ENCODE measurements at places on chromosomes 2 and 18.

GRCh38 chr2:224973112-224974016 lies 68.9 kb downstream of the DOCK10 start:
- no peak for DNase-seq

- DNase-seq: no peak
Measured at GRCh38 chr18:58455314-58456188, 173.3 kb downstream of the ALPK2 start.

DNA sequence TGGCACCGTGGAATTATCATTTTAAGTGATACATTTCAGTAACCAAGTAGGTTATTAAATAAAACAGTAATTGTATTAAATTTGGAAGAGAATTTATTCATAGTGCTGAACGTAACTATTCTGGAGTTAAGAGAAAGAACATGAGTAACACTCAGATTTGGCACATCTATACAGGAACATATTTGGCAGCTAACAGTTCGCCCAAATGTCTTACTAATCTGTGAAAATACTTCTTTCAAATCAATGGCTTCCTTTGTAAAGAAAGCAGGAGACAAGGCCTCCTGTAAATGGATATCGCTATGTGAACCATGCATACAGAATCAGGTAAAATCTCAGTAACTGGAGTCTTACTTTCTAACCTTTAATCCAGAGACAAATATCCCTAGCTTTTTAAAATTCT lies 64.4 kb downstream of the ZNF516 start:
- DNase-seq: no peak

- DNase-seq: no peak
Measured at GRCh38 chr2:54318821-54319220, 62.8 kb upstream of the TSPYL6 start.

GRCh38 chr2:30239986-30240752 lies 8.8 kb downstream of the LBH start:
- DNase-seq: no peak

DNA sequence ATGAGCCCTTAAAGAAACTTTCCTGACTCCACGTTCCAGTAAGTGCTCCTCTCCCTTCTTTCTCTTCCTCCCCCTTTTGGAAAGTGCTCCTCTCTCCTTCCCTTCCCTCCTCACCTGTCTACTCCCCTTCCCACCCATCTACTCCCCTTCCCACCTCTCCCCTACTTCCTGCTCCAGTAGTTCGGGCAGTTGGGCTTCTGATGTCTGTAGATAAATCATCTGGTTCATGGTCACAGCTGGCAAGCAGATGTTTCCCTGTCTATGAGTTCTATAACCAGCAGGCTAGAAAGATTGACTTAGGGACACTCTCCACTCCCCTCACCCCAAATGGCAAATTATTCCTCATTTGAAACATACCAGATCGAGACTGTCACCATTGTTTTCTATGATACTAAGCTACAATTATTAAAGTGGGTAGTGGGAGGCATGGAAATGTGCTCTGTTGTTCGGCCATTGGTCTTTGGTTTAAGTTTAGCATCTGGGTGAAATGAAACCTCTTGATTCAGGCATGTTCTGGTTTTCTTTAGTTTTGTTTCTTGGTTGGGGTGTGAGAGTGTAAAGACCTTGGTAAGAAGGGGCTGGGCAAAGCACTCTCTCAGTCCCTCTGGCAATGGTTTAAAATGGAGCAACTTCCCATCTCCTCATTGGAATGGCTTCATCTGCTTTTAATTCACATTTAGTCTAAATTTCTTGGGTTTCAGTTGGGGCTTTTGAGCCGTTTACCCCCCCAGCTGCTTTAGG lies 413.2 kb upstream of the SPRED2 start:
- no peak for DNase-seq

GRCh38 chr2:144163592-144163991 lies 356.3 kb downstream of the ZEB2 start:
- no peak for DNase-seq

GRCh38 chr2:42888321-42889245 lies 96.2 kb upstream of the HAAO start:
- no peak for DNase-seq

DNA sequence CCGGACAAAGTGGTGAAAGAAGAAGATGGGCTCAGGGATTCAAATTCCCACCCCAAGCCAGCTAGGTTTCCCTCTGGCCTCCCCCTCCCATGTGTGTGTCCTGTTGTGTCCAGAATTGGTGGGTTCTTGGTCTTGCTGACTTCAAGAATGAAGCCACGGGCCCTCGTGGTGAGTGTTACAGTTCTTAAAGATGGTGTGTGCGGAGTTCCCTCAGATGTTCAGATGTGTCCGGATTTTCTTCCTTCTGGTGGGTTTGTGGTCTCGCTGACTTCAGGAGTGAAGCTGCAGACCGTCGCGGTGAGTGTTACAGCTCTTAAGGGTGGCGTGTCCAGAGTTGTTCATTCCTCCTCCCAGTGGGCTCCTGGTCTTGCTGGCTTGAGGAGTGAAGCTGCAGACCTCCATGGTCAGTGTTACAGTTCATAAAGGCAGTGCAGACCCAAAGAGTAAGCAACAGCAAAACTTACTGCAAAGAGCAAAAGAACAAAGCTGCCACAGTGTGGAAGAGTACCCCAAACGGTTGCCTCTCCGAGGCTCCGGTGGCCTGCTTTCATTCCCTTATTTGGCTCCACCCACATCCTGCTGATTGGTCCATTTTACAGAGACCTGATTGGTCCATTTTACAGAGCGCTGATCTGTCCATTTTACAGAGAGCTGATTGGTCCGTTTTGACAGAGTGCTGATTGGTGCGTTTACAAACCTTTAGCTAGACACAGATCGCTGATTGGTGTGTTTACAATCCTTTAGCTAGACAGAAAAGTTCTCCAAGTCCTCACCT lies 37.7 kb upstream of the KLF11 start:
- DNase-seq: no peak

DNA sequence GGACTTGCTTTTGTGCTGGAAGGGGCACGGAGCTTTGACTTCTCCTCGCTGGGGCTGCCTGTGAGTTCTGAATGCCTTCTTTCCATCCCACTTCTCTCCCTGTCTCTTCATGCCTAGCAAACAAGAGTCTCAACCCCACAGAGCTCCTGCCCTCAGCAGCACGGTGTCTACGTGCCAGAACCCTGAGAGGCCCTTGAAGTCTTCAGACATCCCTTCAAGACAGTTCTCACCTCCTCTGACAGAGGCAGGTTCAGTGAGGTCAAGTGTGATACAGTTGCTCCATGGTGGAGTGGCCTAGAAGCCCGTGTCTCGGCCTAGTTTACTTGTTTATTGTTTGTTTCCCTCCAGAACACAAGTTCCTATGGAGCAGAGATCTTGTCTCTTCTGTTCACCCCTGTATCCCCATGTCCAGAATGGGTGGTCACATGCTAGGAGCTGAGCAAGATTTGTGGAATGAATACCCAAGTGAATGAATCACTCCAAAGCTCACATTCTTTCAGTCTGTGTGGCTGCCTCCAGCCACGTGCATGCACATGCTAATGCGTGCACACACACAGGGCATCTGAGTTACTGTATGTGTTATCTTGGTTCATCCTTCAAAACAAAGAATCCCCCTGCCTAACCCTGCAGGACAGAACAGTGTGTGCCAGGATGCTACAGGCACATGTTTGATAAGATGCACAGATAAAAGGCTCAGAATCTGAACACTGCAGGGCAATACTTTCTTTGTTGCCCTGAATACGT lies 391.6 kb downstream of the NBAS start:
- no peak for DNase-seq

DNA sequence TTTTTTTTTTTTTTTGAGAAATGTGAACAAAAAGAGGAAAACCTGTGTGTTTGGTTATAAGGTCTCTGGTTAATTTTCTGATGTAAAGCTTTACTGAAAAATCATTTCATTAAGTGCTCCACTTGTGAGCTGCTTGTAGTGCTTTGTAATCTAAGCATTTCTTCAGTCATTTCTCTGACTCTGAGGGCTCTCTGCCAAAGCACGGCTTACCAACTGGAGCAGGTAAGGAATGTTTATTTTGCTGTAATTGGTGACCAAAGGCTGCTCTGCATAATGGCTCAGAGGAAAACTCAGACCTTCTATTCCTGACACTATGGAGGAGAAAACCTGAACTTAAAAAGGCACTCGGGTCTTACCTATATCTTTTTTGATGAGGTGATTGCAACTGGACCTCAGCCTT lies 848.8 kb downstream of the MBD2 start:
- DNase-seq: no peak

DNA sequence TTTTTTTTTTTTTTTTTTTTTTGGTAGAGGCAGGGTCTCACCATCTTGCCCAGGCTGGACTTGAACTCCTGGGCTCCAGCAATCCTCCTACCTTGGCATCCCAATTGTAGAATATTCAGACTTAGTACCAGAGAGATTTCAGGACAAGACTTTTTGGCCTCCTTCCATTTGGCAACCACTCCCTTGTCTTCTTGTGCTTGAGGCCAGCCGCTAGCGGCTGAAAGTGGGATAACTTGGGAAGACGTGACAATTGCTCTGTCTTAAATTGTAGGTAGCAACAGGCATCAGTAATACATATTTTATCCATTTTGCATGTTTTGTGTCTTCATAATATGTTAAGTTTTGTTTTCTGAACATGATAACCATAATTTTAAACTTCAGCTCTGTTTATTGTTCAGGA lies 53.3 kb upstream of the TTN start:
- no peak for DNase-seq

- DNase-seq: no peak
Measured at GRCh38 chr2:75500633-75501032, 60.1 kb downstream of the EVA1A start.

GRCh38 chr2:206494061-206494460 lies 50.7 kb downstream of the ADAM23 start:
- DNase-seq: no peak

DNA sequence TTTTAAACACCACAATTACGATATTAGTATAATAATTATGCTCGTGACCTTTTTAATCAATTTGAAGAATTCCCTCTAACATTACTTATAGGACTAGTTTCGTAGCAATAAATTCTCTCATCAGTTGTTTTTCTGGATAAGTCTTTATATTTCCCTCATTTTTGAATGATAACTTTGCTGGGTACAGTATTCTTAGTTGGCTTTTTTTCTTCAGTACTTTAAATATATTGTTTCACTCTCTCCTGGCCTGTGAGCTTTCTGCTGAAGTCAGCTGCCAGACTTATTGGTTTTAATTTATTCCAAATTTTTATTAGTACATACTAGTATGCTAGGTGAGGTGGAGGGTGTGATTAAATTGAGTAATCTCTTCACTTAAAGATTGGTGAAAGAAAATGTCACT lies 123.8 kb upstream of the CNTNAP5 start:
- no peak for DNase-seq

DNA sequence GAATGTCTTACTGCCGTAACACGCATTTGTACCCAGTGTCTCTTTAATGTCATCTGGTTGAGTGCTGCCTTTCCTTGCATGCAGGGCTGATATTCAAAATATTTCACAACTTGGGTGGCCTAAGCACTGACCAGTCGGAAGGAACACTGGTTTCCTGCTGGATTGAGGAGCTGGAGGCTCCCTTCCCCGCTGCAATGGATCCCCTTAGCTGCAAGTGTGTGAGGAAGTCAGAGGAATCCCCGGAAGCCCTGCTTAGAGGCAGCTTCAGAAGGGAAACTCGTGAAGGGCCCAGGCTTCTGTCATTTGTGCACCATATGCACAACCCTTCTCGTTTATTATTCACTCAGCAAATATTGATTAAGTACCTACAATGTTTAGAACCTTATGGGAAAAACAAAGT lies 33.2 kb upstream of the SP3 start:
- no peak for DNase-seq

- DNase-seq: no peak
Measured at GRCh38 chr2:132588576-132588975, 81.4 kb downstream of the LYPD1 start.

DNA sequence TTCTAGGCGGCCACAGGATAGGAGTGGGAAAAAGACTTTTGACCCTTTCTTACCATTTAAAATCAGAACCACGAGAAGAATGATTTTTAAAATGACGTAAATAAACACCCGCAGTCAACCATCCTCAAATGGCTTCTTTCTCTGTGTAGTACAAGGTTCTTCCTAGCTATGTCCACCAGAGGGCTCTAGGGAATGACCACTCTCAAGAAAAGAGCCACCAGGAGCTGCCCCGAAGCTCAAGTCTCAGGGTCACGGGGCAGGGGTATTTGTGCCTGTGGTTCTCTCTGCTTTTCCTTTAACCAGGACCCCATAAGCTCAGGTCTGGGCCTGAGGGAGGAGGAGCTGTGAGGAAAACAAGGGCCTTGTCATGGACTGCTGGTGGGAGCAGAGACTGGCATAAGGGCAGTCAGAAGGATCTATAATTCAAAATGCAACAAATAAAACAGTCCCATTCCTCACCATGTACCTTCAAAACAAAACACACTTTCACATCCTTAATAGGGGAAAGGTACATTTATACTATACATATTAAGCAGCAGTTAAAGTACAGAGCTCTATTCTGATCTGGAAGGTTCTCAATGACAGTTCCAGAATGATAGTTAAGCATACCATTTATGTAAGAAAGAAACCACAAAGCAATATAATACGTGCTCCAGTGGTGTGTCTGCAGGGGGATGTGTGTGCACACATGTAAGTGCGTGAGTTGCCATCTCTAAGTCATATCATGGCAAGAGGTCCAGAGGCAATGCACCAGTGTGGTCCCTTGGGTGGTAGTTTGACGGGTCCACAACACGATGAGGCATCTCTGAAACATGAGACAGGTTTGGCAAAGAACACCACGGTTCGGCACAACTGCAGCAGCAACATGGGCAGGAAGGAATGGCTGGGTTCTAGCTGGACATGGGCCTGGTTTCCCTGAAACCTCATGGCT lies 18.6 kb downstream of the LYPD1 start:
- DNase-seq: no peak

- no peak for DNase-seq
Measured at GRCh38 chr2:168320267-168320666, 72.9 kb upstream of the STK39 start.

DNA sequence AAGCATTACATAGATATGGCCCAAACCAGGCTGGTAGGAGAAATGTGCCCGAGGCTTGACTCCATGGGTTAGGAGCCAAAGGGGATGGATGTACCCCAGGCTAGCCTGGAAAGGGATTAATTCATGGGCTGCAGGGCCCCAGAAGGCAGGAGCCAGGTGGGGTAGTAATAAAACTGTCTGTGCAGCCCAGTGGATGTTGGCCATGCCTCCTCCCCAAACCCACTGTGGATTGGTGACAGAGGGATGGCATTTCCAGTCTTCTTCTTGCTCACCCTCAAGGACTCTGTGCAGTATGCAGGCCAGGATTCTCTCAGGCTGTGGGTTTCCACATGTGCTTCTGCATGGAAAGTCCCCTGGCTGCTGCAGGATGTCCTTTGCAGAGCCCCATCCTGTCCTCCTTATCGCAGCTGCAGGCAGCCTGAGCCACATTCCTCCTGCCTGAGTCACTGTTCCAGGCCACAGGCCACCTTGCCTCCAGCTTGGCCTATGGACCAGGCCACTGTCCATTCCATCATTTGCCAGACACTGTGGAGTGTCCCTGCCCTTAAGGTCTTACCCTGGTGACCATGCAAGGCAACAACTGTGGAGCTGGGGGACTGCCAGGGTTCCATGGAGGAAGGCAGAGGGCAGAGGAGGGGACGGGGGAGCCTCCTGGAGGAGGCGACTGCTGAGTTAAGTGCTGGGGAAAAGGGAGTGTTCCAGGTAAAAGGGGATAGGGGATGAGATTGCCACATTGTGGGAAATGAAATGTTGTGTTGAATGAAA lies 38.9 kb downstream of the INO80C start:
- no peak for DNase-seq

Measured in stimulated activated CD4-positive, alpha-beta T cell treated with anti-CD3 and anti-CD28 coated beads, TNF-alpha, amount 100 ng/mL, for 1 hour (primary cell).